Natural killer cell (primary cell): ENCODE measurements at places on chromosomes 2 and 18. TPM values are rescaled to one million over a fixed set of nuclear protein-coding genes. Genes with fewer than 3 reads are reported as not detected.

GRCh38 chr2:44939106-44940048 lies 2.1 kb upstream of the SIX3 start:
- H3K4me3 ChIP-seq: no peak overlapping the region
- peaks cover 40% of the 10 kb centered on the region for H3K4me1 ChIP-seq
- DNase-seq: no peak
- no peak overlapping the region for H3K27ac ChIP-seq
- H3K36me3 ChIP-seq: no peaks in the 10 kb centered on the region

GRCh38 chr2:83705146-83705545 lies 753.9 kb downstream of the SUCLG1 start:
- H3K4me1 ChIP-seq: no peaks in the 10 kb centered on the region
- no peak overlapping the region for H3K27ac ChIP-seq
- DNase-seq: no peak

DNA sequence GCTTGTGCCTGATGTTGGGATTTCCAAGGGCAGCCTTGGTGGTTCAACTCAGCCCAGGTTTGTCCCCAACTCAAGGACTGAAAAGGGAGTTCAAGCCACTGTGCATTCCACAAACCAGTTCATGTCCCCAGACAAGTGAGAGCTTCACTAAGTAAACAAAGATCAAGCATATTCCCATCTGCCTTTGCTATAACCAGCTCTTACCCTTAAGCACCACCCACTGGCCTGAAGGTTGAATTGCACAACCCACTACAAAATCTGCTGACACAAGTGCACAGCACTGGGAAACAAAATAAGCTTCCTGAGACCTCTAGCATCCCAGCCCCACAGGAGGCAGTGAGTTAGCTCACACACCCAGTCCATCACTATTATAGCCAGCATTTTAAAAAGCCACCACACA lies 516.7 kb downstream of the NR4A2 start:
- no peaks in the 10 kb centered on the region for H3K36me3 ChIP-seq
- H3K27me3 ChIP-seq: no peaks in the 10 kb centered on the region
- H3K27ac ChIP-seq: no peak overlapping the region
- DNase-seq: no peak
- H3K4me3 ChIP-seq: no peak overlapping the region

- peaks cover under 1% of the 10 kb centered on the region for H3K4me1 ChIP-seq
- H3K36me3 ChIP-seq: no peaks in the 10 kb centered on the region
- no peaks in the 10 kb centered on the region for H3K27me3 ChIP-seq
Measured at GRCh38 chr2:110866045-110866444, 133.7 kb downstream of the ACOXL start.

DNA sequence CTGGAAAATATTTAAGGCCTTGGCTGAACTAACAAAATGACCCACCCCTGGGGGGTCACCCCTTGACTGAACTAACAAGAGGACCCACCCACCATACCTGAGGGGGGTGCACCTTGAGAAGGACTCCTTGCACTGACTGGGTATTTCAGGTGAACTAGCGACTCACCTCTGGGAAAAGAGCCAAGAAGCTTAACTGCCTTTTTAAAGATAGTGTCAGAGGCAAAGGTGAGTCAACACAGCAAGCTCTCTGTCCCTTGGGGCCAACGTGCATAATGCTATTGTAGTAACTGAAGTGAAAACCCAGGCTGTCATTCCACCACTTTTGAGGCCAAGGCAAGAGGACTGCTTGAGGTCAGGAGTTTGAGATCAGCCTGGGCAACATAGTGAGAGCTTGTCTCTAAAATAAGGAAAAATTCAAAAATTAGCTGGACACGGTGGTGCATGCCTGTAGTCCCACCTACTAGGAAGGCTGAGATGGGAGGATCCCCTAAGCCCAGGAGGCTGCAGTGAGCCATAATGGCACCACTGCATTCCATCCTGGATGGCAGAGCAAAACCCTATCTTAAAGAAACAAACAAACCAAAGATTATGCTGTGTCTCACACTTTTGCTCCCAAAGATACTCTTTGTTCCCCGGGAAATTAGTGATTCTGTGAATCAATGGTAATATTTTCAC lies 36.4 kb upstream of the ZCCHC2 start:
- no peaks in the 10 kb centered on the region for H3K36me3 ChIP-seq
- no peaks in the 10 kb centered on the region for H3K27me3 ChIP-seq
- H3K4me1 ChIP-seq: no peaks in the 10 kb centered on the region
- no peak for DNase-seq
- no peak overlapping the region for H3K4me3 ChIP-seq
- H3K27ac ChIP-seq: no peak overlapping the region

GRCh38 chr2:150353376-150353775 lies 134.1 kb downstream of the RND3 start:
- DNase-seq: no peak
- H3K4me3 ChIP-seq: no peak overlapping the region
- H3K27me3 ChIP-seq: no peaks in the 10 kb centered on the region
- H3K4me1 ChIP-seq: no peaks in the 10 kb centered on the region

DNA sequence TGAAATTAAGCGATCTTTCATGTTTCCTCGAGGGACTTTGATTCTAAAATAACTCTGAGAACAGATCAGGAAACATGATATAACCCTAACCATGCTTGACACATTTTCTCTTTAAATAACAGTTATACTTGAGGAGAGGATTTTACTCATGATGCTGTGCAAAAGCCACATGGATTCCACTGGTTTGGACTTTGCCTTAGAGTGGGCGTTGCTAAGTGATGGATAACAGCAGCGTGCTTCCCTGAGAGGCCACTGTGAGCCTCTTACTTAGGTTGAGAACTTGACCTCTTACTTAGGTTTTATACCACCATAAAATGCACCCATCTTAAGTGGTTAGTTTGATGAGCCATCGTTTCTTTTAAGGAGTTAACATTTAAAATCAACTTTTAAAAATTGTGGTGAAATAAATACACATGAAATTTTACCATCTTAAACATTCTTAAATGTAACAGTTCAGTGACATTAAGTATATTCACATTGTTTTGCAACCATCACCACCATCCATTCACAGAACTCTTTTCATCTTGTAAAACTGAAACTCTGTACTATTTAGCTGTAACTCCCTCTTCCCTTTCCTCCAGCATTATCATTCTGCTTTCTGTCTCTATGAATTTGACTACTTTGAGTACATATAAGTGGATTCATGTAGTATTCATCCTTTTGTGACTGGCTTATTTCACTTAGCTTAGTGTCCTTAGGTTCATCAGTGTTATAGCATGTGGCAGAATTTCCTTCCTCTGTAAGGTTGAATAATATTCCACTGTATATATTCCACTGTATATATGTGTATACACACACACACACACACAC lies 22.6 kb downstream of the ANXA4 start:
- no peak for DNase-seq
- no peak overlapping the region for H3K27ac ChIP-seq

DNA sequence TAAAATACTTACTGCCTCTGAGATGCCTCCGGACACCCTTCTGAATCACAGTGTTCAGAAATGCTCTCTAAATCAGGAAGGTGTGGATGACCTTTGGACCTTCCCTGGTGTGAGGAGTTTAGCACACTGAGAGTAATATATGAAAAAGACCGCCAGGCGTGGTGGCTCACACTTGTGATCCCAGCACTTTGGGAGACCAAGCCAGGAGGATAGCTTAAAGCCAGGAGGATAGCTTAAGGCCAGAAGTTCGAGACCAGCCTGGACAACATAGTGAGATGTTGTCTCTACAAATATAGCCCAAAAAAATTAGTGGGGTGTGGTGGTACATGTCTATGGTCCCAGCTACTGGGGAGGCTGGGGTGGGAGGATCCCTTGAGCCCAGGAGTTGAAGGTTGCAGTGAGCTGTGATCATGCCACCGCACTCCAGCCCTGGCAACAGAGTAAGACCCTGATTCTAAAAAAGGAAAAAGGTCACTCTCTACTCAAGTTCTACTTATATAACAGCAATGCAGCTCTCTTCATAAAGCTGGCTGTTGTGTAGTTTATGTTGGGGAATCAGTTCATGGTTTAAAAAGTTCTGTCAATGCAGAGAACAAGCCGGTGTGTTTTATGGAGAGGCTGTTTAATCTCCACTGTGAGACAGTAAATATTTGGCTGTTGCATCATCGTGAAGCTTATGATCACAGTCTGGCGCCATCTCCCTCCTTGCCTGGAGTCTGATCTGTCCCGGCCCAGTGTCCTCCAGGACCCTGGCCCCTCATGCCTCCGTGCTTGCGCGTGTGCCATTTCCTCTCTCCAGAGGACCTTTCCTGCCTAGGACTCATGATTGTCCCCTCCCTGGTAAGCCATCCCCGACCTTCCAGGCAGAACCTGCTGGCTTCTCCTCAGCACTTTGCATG lies 184.5 kb downstream of the FAM210A start:
- peaks cover 12% of the 10 kb centered on the region for H3K4me1 ChIP-seq
- no peak overlapping the region for H3K4me3 ChIP-seq
- no peaks in the 10 kb centered on the region for H3K36me3 ChIP-seq
- no peak for DNase-seq
- H3K27ac ChIP-seq: no peak overlapping the region
- no peaks in the 10 kb centered on the region for H3K27me3 ChIP-seq

DNA sequence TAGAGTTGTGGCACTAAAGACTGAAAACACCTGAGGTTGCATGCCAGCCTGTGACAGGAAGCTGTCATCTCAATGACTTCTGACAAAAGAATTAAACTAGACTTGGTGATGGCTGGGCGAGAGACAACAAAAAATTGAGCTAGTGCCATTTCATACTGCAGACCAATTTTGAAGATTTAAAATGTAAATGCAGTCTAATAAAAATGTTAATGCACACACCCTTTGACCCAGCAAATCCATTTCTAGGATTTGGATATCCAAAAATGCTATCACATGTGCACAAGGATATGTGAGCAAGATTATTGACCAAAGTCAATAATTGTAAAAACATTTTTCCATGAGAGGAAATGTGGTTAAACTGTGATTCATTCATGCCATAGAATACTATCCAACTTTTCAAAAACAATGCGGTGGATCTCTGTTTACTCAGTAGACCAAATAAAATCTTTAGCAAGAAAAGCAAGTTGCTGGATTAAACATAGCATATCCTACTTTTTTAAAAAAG lies 5.6 kb downstream of the FBXO36 start:
- H3K4me3 ChIP-seq: no peak overlapping the region
- no peak for DNase-seq
- no peak overlapping the region for H3K27ac ChIP-seq
- no peaks in the 10 kb centered on the region for H3K27me3 ChIP-seq
- peaks cover 4% of the 10 kb centered on the region for H3K4me1 ChIP-seq

GRCh38 chr2:10487081-10487740 lies 39.1 kb upstream of the ODC1 start:
- H3K36me3 ChIP-seq: no peaks in the 10 kb centered on the region
- no peaks in the 10 kb centered on the region for H3K27me3 ChIP-seq
- H3K4me1 ChIP-seq: peaks cover 5% of the 10 kb centered on the region
- H3K4me3 ChIP-seq: no peak overlapping the region
- DNase-seq: no peak
- peak overlapping the region; percentile 30 for H3K27ac ChIP-seq

GRCh38 chr2:138475277-138475776 lies 26.2 kb upstream of the SPOPL start:
- H3K36me3 ChIP-seq: no peaks in the 10 kb centered on the region
- no peaks in the 10 kb centered on the region for H3K4me1 ChIP-seq
- H3K27ac ChIP-seq: no peak overlapping the region
- H3K4me3 ChIP-seq: no peak overlapping the region
- H3K27me3 ChIP-seq: no peaks in the 10 kb centered on the region
- no peak for DNase-seq

DNA sequence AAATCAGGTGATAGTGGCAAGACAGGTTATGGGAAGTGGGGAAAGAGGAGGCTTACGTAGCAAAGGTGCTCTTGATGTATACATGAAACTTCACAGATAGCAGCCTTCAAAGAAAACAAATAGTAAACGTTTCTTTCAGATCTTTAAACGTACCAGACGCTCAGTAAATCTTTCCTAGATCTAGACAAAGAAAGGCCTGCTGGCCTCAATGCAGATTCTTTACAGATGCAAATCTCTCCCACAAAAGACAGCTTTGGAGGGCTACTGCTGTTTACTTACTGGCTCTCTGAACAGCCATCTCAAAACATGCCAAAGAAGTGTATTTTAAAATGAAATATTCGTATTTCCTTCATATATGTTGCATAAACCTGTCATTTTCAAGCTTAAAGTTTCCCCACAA lies 1279.9 kb upstream of the NRXN1 start:
- no peaks in the 10 kb centered on the region for H3K27me3 ChIP-seq
- no peak for DNase-seq
- H3K4me1 ChIP-seq: no peaks in the 10 kb centered on the region
- no peak overlapping the region for H3K4me3 ChIP-seq
- no peaks in the 10 kb centered on the region for H3K36me3 ChIP-seq

GRCh38 chr2:127422559-127423477 lies 4.6 kb downstream of the PROC start:
- H3K36me3 ChIP-seq: no peaks in the 10 kb centered on the region
- H3K27me3 ChIP-seq: peaks cover 14% of the 10 kb centered on the region
- H3K4me3 ChIP-seq: peak overlapping the region; percentile 19
- peak; percentile 40 for DNase-seq
- H3K27ac ChIP-seq: no peak overlapping the region

GRCh38 chr18:46042571-46043123 lies 29.4 kb downstream of the PSTPIP2 start:
- H3K36me3 ChIP-seq: no peaks in the 10 kb centered on the region
- no peak overlapping the region for H3K4me3 ChIP-seq
- no peaks in the 10 kb centered on the region for H3K27me3 ChIP-seq
- DNase-seq: peak; percentile 17
- no peak overlapping the region for H3K27ac ChIP-seq
- H3K4me1 ChIP-seq: peaks cover 20% of the 10 kb centered on the region

- no peaks in the 10 kb centered on the region for H3K36me3 ChIP-seq
- no peaks in the 10 kb centered on the region for H3K4me1 ChIP-seq
- no peak overlapping the region for H3K4me3 ChIP-seq
- H3K27me3 ChIP-seq: no peaks in the 10 kb centered on the region
Measured at GRCh38 chr2:181440919-181441318, 16.3 kb upstream of the ITGA4 start.

DNA sequence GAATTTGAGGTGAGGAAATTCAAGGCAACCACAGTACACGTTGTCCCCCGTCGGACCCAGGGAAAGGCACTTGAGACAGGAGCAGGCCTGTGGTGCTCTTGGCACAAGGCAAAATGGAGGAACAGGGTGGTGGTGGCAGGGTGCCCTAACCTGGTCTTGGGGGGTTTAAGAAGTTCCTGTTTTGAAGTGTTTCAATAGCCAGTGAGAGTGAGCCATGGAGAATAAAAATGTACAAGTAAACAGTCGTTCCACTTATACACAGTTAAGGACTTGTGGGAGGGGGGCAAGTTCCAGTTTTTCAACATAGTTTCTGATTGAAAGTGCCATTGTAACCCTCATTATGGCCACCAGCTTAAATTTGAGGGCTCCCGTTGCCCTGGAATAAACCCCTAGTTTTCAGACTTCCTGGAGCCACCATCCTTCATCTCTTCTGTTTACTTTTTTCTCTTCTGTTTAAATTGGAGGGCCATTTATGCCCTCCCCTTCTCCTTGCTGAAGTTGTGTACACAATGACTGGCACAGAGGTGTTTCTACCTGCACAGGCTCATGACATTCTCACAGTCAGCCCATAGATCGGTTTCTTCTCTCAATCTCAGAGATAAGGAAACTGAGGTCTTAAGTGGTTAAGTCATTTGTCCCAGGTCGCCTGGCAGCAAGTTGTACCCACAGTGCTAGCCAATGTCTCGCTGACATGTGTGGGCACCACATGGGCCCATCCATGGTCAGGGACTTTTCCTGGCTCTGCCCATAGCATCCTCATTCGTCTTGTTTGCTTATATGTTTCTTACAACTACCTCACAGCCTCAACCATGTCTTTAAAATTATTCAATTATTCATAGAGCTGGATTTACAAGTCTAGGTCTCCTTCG lies 66.0 kb upstream of the ST3GAL5 start:
- H3K27me3 ChIP-seq: no peaks in the 10 kb centered on the region
- no peaks in the 10 kb centered on the region for H3K4me1 ChIP-seq
- no peaks in the 10 kb centered on the region for H3K36me3 ChIP-seq
- DNase-seq: no peak

The CDK15 gene
- not detected for total RNA-seq

The MRPL30 gene
- total RNA-seq: 16.0 TPM

The CHN1 gene
- total RNA-seq: 0.80 TPM

The ASPRV1 gene
- 1.9 TPM for total RNA-seq

The AKAIN1 gene
- total RNA-seq: not detected

The INPP4A gene
- total RNA-seq: 225 TPM

The TRIM54 gene
- total RNA-seq: 0.18 TPM
